Hepatic stellate cell (primary cell): ENCODE measurements at places on chromosomes 2 and 18.

DNA sequence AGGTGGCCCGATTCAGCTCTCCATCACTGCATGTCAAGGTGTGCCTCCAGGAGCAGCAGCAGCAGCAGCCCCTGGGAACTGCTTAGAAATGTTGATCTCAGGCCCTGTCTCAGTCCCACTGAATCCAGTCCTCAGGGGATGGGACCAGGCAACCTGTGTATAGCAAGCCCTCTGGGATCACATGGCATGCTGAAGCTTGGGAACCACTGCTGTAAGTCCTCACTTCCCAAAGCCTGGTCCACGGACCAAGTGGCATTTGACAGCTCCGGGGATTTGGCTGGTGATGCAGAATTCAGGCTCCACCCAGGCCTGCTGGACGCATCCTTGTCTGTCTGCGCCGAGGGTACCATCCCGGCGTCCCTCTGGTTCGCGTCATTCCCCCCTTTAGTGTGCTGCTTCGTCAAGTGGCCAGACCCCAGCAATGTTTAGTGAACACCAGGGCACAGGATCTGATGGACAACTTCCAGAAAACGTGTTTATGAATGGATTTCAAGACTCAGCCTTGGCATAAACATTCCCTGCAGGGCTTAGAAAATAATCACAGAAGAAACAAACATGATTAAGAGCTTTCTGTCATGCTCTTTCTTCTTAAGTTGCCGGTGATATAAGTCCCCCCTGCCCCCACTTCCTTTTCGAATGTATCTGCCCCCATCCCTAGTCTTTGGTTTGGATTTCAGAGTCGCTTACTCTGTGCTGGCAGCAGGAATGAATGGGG lies 234.0 kb downstream of the GBX2 start:
- DNase-seq = no peak

GRCh38 chr2:130264046-130264445 lies 65.8 kb upstream of the TUBA3E start:
- DNase-seq = no peak

- DNase-seq = no peak
Observed at GRCh38 chr2:64331114-64331645, 122.8 kb upstream of the LGALSL start.

DNA sequence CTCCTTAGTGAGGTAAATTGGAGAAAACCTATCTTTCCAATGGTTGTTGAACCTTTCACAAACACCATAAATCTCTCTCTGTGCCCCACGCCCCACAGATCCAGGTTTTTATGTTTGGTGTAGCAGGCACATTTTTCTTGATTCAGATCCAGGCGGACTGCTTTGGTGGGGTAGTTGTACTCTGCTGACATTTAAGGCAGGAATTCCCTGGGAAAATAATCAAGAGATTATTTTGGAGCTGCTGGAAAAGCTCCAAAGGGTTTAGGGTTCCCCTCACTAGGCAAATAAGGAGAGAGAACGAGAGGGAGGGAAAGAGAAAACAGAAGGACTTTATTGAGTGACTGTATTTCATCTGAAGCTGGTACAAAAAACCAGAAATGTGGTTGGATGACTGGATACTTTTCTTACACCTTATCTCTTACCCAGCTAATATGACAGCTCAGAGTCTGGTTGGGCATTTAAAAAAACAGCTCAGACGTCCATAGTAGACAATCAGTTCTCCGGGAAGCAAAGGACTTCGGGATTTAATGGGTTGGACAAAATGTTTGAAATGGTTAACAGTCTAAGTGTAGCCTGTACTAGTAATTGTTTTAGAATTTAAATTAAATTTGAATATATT lies 3.6 kb upstream of the AQP4 start:
- no peak for DNase-seq

- DNase-seq = no peak
Observed at GRCh38 chr2:211748339-211748738, 790.3 kb downstream of the ERBB4 start.
